Tibial nerve (tissue), 4 donors: ENCODE measurements at places on chromosomes 6 and 20. TPM values are rescaled to one million over a fixed set of nuclear protein-coding genes. Genes with fewer than 3 reads are reported as not detected.

DNA sequence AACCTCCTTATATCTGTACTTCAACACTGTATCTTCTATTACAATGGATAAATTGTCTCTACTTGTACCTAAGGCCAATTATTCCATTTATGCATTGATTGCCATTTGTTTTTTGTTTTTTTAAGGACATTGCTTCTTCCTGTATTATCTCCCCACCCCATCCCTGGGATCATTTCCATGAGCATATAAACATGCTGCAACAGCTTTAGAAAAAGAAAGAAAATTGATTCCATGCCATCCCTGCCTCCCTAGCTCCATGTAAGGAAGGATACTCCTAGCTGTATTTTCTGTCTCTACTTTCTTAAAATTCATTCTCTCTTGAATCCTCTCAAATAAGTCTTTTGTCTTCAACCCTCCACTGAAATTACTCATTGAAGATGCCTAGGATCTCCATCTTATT is 101.8 kb upstream of the SIM1 start:
- H3K27ac ChIP-seq = no peak overlapping the region
- H3K4me1 ChIP-seq = no peaks in the 10 kb centered on the region
- DNase-seq = no peak
- no peak overlapping the region for H3K4me3 ChIP-seq
- H3K27me3 ChIP-seq = no peaks in the 10 kb centered on the region

- H3K4me3 ChIP-seq = no peak overlapping the region
- no peak overlapping the region for H3K27ac ChIP-seq
- DNase-seq = no peak
- no peaks in the 10 kb centered on the region for H3K27me3 ChIP-seq
- H3K36me3 ChIP-seq = no peaks in the 10 kb centered on the region
Observed at GRCh38 chr20:61654726-61655125, 402.7 kb downstream of the CDH4 start.

DNA sequence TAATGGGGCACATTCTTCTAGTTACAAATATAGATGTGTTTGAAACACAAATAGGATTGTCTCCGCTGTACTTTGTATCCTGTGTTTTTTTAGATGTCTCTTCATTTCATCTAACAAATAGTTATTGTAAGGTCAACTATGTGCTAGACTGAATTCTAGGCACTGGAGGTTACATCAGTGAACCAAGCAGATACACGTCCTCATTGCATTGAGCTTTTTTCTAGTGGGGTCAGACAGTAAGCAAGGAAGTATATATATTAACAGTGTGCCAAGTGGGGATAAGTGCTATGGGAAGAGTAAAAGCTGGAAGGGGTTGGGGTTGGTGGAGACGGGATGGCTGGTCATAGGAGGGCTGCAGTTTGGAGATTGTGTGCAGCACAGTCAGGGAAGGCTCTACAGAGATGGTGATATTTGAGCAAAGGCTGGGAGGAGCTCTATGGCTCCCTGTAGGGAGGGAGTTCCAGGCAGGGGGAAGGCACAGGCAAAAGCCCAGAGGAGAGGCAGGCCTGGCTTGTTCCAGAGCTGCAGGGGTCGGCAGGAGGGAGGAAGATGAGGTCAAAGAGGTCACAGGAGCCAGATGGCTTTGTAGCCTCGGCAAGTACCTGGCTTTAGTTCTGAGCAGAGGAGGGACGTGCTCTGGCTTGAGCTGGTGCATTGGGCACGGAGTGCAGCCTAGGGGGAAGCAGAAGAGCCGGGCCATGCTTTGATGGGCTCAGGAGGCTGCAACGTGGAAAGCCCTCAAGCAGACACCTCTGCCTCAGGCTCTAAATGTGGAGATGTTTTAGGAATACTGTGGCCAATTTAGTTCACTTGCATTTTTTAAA is 152.3 kb downstream of the ZDHHC14 start:
- no peak overlapping the region for H3K27ac ChIP-seq
- peaks cover 48% of the 10 kb centered on the region for H3K4me1 ChIP-seq
- no peak overlapping the region for H3K4me3 ChIP-seq

GRCh38 chr20:46188866-46189541 is 70.9 kb downstream of the CD40 start:
- no peak overlapping the region for H3K4me3 ChIP-seq
- no peaks in the 10 kb centered on the region for H3K27me3 ChIP-seq
- no peaks in the 10 kb centered on the region for H3K4me1 ChIP-seq
- H3K36me3 ChIP-seq = no peaks in the 10 kb centered on the region

DNA sequence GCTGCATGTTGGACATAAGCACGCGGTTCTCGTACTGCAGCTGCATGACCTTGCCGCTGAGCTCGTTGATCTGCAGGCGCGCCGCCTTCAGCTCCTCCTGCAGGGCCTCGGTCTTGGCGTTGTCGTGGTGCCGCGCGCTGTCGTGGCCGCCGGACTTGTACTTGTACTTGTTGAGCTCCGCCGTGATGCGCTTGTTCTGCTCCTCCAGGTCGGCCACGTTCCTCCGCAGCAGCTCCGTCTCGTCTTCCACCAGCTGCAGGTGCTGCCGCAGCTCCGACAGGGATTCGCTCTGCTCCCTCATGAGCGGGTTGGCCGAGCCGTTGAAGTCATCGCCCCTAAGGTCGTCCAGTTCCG is 16.6 kb upstream of the KIAA0408 start:
- H3K27me3 ChIP-seq = no peaks in the 10 kb centered on the region
- peaks cover 20% of the 10 kb centered on the region for H3K36me3 ChIP-seq
- no peak overlapping the region for H3K27ac ChIP-seq
- no peak for DNase-seq
- no peak overlapping the region for H3K4me3 ChIP-seq

- no peaks in the 10 kb centered on the region for H3K4me1 ChIP-seq
- no peak for DNase-seq
- no peaks in the 10 kb centered on the region for H3K36me3 ChIP-seq
- no peak overlapping the region for H3K4me3 ChIP-seq
- H3K27ac ChIP-seq = no peak overlapping the region
Observed at GRCh38 chr6:40918040-40918651, 120.9 kb downstream of the UNC5CL start.

DNA sequence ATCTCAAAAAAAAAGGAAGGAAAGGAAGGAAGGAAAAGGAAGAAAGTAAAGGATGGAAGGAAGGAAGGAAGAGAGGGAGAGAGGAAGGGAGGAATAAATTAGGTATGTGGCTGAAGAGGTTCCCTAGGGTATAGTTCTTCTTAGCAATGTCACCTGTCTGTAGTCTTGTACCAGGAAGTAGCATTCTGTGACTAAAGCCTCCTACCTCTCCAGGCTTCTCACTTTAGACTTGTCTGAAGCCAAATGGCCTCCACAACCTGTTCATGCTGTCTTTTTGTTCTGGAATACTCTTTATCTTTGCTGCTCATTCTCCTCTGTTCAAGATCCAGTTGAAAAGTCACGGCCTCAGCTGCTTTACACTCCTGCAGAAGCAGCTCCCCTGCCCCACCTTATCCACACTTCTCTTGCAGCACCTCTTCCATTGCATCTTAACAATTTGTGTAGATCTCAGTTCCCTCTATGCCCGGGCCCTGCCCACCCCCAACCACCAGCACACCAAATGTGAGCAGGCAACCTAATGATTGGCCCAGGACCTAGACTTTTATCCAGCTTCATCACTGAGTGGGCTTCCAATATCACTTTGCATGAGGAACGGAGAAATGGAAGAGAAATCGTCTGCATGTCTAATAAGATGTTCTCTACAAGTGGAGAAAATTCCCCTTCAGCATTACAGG is 19.1 kb downstream of the GCNT2 start:
- no peaks in the 10 kb centered on the region for H3K36me3 ChIP-seq
- H3K27ac ChIP-seq = no peak overlapping the region
- no peaks in the 10 kb centered on the region for H3K27me3 ChIP-seq
- no peaks in the 10 kb centered on the region for H3K4me1 ChIP-seq
- H3K4me3 ChIP-seq = no peak overlapping the region

DNA sequence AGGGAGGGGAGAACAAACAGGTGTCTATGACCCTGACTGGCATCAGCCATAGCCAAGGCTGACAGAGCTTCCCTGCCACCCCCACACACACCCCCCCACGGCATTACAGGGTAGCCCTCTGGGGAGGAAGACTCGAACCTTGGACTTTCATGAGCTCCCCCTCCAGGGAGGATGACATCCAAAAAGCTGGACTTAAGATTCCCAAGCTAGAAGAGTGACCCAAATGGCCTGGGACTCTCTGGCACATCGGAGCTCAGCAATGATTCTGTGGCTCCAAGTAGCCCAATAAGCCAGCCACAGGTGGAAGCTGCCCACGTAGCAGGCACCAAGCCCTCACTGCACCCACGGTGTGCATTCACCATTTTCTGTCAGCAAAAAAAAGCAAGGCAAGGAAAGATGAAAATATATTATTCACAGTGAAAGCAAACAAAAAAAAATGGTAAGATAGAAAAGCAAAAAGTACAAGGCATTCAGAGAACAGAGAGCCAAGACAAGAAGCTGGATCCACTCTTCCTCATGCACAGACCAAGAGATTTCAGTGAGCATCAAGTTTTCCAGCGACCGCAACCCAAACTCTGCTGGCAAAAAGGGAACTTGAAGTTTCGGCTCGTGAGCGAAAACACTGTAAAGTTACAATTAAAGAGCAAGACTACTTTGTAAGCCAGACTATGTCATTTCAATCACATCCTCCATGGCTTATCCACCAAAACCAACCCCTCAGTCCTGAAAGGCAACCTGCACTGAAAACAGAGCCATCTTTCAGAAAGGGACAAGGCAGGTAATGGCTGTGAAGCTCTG is 10.9 kb downstream of the JAG1 start:
- H3K4me1 ChIP-seq = no peaks in the 10 kb centered on the region
- H3K27me3 ChIP-seq = no peaks in the 10 kb centered on the region
- DNase-seq = no peak

GRCh38 chr6:8995156-8995555 is 559.8 kb upstream of the SLC35B3 start:
- no peaks in the 10 kb centered on the region for H3K4me1 ChIP-seq
- H3K36me3 ChIP-seq = no peaks in the 10 kb centered on the region

Gene BACH2
- total RNA-seq = 11.1 TPM
